ENCODE measurements at places on chromosomes 7 and 10.

DNA sequence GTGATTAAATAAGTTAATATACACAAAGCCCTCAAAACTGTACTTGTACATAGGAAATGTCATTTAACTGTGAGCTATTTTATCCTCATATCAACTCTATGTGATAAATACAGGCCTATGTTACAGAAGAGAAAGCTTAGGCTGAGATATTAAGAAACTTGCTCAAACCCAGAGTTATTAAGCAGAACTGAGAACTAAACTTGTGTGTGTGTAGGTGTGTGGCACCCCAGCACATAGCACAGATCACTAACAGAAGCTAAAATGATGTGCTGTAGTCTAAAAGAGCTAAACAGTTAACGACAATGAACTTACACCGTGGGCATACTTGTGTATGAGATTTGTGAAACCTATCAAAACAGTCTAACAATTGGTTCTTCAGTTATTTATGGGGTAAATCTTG lies 34.5 kb downstream of the MTPN start:
- DNase-seq = no peak

DNA sequence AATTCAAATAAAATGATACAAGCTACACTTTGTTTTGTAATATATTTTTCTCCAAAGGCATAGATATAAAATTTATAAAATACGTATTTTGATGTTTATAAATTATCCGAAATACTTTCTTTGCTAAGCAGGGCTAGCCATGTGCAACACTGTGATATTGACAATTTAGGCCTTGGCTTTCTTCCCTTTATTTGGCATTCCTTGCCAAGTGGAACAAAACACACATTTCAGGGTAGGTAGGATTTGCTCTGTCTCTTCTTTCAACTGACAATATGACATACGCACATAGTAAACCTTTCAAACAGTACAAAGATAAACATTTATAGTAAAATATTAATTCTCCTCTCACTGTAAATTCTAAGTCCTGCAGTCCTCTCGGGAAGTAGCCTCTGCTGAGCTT lies 103.3 kb upstream of the POT1 start:
- no peak for DNase-seq

DNA sequence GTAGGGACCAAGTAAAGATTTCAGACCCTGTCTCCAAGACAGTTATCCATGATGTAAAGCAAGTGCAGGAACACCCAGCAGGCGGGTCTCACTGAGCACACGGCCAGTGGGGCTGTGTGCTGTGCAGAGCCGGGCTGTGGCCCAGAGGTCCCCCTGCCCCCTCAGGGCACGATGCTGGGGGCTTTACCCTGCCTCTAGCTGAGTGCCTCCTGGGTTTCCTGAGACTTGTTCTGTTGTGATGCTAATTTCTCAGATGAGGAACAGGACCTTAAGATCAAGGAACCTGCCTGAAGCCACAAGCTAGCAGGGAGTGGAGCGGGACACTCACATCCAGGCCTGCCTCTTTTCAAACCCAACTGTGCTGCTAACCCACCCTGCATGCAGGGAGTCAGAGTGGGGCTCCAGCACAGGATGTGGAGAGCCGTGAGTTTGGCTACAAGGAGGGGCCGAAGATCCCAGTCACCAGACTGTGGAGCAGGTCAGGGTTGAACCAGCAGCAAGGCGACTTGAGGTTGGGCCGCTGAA lies 76.1 kb upstream of the LYZL2 start:
- DNase-seq = no peak

DNA sequence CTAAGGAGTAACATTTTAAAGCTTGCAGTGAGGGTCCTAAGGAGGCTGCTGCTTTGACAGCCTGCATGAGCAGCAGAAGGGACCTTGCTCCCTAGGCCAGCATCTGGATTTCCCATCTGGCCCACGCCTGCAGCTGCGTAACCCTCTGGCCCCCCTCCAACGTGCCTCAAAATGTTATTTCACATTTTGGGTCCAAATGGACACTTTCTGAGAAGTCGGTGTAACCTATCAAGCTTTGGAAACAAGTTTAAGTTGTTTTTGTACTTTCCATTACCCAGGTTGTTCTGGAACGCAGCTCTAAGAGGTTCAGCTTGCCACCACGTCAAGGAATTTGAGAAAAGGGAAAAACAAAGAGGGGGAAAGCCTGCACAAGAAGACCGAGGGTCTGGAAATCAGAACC lies 338.3 kb downstream of the KCNMA1 start:
- DNase-seq = no peak

GRCh38 chr10:86262688-86263181 lies 103.9 kb downstream of the GRID1 start:
- no peak for DNase-seq

GRCh38 chr7:2583798-2584580 lies 25.2 kb downstream of the IQCE start:
- DNase-seq = no peak

DNA sequence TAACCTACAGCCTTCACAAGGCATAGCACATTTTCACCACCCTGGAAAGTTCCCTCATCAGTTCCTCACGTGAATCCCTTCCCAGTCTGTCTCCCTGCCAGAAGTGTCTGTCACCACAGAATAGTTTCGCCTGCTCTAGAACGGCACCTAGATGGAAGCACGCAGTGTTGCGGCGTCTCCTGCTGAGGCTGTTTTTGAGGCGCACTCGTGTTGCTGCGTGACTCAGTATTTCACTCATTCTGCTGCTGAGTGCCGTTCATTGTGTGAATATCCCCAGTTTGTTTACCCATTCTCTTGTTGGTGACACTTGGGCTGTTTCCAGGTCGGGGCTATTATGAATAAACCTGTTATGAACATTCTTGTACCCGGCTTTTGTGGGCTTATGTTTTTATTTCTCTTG lies 12.8 kb downstream of the NOS3 start:
- no peak for DNase-seq

DNA sequence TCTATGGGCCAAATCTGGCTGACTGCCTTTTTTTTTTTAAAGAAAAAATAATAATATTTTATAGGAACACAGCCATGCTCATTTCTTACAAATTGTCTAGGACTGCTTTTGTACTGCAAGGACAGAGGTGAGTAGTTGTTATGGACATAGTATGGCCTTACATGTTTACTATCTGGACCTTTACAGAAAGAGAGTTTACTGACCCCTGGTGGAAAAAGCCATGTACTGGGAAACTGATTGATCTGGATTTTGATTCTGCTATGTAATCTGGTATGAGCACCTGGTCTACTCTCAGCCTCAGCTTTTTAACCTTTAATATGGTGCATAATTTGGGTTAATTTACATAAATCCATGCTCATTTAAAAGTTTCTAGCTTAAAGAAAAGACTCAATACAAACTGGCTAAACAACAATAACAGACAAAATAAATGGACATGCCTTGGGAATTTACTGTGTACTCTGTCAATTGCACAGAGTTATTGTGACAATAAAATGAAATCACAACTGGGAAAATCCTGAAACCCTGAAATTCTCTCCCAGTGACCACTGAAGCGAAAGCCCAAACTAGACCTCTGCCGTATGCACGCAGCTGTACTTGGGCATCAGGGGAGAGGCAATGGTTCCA lies 260.7 kb downstream of the BMPER start:
- DNase-seq = peak; percentile 52

DNA sequence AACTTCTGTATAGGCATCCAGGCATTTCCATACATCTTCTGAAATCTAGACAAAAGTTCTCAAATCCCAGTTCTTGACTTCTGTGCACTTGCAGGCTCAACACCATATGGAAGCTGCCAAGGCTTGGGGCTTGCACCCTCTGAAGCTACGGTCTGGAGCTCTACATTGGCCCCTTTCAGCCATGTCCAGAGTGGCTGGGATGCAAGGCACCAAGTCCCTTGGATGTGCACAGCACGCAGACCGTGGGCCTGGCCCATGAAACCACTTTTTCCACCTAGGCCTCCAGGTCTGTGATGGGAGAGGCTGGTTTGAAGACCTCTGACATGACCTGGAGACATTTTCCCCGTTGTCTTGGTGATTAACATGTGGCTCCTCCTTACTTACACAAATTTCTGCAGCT lies 1645.1 kb downstream of the REEP3 start:
- DNase-seq = no peak

GRCh38 chr7:121448429-121448828 lies 52.3 kb upstream of the FAM3C start:
- no peak for DNase-seq

GRCh38 chr10:14381475-14381874 lies 50.8 kb upstream of the FRMD4A start:
- DNase-seq = no peak

DNA sequence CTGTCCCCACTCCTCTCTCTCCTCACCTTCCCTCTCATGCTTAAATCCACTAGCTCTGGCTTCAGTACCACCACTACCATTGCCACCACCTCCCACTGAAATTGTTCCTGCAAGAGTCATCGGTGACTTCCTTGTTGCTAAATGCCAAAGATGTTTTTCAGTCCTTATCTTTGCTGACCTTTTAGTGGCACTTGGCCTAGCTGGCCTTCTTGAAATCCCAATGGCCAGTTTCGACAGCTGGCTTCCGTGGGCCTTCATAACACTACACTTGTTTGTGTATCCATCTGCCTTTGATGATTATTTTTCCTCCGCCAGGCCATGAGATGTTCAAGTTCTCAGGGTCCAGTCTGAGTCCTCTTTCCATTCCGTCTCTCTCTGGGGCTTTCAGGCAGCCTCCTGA lies 118.2 kb upstream of the NANOS1 start:
- DNase-seq = no peak

DNA sequence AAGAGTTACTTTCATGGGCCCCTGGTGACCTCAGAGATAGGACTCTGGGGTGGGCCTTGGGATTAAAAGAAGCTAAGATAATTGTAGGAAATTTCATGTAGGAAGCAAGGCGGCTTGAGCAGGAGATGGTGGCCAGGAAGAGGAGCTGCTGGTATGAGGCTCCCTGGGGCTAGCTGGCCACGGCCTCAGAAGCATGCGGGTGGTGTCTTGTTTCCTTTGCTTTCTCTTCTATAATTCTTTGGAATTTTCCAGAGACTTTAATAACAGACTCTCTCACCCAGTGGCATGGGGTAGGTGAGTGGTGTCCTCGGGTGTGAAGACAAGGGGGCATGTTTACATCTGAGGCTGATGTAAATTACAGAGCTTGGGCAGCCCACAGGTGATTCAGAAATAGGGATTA lies 41.9 kb upstream of the KDM7A start:
- no peak for DNase-seq

- DNase-seq = no peak
Measured at GRCh38 chr7:100571829-100572116, 1.9 kb downstream of the SAP25 start.

- DNase-seq = no peak
Measured at GRCh38 chr7:16070806-16071205, 350.5 kb downstream of the CRPPA start.

- DNase-seq = peak; percentile 6
Measured at GRCh38 chr7:69395061-69395714, 203.1 kb upstream of the AUTS2 start.

GRCh38 chr7:39488467-39489393 lies 77.5 kb upstream of the YAE1 start:
- DNase-seq = no peak

DNA sequence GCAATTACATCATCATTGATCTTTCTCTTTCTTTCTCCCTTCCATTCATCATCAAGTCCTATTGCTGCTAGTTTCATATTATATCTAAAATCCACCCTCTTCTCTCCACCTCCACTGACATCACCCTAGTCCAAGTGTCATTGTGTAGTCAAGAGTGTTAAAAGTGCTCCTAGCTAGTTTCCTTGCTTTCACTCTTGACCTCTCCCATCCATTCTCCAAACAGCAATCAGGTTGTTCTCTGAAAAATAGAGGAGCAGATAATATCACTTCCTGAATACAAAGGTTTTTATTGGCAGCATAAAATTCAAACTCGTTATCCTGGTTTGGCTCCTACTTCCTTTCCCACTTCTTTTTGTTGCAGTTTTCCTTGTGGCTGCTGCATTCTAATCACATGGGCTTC lies 61.6 kb upstream of the PHF14 start:
- DNase-seq = no peak

GRCh38 chr10:17758896-17759295 lies 6.9 kb downstream of the TMEM236 start:
- DNase-seq = no peak

GRCh38 chr7:3888096-3888495 lies 587.0 kb downstream of the SDK1 start:
- peak; percentile 73 for DNase-seq

GRCh38 chr7:40721342-40721949 lies 586.6 kb downstream of the SUGCT start:
- DNase-seq = no peak

DNA sequence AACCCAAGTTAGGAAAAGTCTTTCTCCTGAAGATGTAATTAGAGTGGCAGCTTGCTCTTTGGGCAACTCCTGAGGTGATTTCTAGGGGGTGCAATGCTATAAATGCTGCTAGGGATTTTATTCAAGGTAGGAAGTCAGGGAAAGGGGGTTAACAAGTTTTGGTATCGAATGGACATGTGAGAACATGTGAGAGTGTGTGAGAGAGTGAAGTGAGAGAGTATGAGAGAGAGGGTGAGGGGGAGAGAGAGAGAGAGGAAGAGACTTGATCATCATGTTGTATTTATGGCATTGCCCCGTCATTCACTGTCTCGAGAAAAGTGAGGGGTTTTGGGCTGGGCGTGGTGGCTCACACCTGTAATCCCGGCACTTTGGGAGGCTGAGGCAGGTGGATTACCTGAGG lies 50.9 kb downstream of the MCU start:
- no peak for DNase-seq

DNA sequence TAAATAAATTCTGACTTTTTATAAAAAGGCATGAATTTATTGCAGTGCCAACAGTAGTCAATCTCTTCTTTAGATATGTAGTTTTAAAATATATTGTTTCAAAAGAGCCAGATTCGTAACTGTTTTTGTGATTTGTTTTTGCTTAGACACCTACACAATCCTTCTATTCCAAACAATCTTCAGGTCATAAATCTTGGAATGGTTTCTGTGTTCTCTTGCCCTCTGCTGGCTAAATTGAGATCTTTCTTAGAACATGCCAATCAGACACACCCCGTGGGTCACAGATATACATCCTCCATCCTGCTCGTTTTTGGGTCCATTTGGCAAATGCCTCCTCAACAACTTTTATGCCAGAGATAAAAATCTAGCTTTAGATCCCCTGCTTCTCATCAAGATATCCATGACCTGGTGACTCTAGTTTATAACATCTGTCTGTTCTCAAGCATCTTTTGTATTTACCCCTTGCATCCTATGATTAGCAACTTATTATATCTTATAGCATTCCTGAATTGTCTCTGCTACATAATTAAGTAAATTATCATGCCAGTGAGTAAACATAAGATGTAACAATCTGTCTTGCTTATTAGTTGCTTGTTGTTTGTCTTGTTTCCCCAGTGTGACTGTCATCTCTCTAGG lies 35.3 kb upstream of the IFRD1 start:
- peak; percentile 38 for DNase-seq

- no peak for DNase-seq
Measured at GRCh38 chr10:36475746-36476145, 649.7 kb upstream of the ANKRD30A start.

GRCh38 chr10:129277841-129278240 lies 189.2 kb upstream of the MGMT start:
- DNase-seq = no peak

DNA sequence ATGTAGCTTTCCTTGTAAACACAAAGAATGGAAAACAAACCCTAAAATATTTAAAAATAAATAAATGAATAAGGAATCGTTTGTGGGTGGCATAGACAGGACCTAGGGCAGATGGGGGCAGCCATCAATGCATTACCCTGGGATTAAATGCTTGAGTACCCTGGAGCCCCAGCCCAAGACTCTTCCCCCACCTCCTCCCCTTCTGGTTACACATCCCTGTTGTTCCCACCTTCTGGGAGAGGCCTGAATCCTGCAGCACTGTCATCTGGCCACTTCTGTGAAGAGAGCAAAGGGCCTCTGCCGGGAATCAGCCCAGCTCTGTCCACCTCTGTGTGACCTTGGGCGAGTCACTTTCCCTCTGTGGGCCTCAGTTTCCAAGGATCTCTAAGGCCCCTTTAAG lies 61.6 kb upstream of the COL13A1 start:
- no peak for DNase-seq
